ENCODE measurements at places on chromosomes 6 and 20.

DNA sequence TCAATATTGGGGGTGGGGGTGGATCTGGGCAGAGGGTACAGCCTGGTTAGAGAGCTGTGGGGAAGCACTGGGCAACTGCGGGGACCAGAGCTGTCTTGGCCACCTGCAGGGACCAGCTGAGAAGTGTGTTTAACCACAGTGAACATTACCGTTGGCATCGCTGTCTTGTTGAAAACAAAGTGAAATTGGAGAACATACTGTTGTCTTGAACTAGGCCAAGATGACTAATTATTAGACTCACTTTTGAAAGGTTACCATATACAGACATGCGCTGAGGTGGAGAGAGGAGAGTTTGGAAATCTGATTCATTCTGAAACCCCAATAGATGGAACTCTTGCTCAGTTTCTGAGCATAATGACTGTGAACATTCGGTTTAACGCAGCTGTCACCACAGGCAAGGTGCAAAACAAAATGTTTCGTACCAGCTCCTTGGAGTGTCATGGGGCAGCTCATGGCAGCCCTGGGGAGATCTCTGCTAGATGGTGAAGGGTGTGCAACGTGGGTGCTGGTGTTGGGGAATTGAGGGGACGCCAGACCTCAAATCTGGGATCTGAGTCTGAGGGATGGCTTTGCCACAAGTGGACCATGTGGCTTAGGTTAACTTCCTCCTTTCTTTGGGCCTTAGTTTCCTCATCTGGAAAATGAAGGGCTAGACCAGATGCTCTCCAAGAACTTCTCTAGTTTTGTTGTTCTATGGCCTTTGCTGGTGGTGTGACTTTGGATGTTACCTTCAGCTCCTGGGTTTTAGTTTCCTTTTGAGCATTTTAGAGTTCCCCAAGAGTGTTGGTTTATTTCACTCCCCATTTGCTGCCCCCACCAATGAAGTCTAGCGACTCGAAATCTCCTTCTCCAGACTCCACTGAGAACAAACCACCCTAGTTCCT lies 24.6 kb upstream of the GTSF1L start:
- DNase-seq, result no peak

GRCh38 chr6:13372688-13373487 lies 44.6 kb upstream of the TBC1D7 start:
- no peak overlapping the region for H3K4me3 ChIP-seq
- DNase-seq, result no peak
- peaks cover 14% of the 10 kb centered on the region for H3K4me1 ChIP-seq
- H3K27me3 ChIP-seq, result no peaks in the 10 kb centered on the region
- H3K36me3 ChIP-seq, result no peaks in the 10 kb centered on the region

DNA sequence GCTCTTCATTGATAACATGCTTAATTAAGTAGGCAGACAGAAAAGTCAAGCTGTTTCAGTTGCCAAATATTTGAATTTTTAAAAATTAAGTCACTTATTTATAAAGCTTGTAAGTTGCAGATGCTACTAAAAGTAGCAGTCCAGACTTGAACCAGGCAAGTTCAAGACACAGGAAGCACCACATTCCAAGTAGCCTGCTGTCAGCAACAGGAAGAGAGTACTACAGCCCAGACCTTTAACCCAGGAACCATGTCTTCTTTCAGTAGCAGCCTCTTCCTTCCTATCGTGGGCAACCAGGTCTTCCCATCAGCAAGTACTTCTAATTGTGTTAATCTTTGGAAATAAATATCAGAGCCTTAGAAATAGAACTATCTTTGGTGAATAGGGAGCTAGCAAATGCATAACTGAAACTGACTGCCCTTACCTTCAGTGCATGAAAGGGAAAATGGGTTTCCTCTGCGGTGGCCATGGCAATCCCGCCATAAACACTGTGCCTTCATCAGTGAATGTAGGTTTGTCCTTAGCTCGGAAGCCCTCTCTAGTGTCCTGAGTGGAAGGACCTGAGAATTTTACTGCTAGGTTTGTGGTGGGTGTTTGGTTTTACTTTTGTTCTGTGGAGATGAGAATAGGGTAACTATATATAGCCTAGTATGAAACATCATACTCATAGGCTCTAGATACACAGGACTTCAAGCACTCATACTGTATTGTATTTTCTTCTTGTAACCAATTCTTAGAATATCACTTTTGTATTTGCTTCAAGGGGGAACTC lies 95.6 kb downstream of the SYCP2 start:
- no peak overlapping the region for H3K27ac ChIP-seq
- no peak for DNase-seq
- H3K27me3 ChIP-seq, result no peaks in the 10 kb centered on the region

DNA sequence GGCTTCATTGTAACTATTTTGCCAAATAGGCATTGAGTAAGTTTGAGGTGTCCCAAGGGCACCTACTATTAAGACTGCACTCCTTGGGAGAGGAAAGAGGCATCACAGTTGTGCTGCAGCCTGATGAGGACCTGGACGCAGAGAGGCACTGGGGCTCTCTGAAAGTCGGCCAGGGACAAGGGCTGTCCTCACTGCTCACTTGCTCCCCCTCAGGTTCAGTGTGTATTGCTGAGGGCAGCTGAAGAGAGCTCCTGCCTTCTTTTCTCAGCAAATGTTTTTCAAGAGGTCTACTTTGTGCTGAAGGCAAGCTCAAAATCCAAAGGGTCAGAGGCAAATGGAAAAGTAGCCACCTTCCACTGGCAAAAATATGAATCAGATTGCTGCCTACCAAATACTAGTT lies 331.8 kb downstream of the RIMS1 start:
- H3K36me3 ChIP-seq, result no peaks in the 10 kb centered on the region
- peaks cover 14% of the 10 kb centered on the region for H3K4me1 ChIP-seq
- no peak overlapping the region for H3K27ac ChIP-seq
- DNase-seq, result no peak

DNA sequence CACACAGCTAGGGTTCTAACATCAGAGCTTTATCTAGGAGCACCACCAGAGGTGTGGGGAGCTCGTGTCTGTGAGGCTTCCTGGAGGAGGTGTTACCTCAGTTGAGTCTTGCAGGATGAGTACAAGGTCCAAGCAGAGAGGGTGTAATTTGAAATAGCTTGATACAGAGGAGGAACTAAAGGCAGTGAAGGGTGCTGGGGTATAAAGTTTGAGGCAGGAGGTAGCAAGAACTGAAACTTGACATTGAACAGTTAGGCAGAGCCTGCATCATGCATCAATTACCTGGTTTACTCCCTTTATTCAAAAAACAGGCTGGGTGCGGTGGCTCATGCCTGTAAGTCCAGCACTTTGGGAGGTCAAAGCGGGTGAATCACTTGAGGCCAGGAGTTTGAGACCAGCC lies 241.2 kb downstream of the UST start:
- DNase-seq, result no peak
- no peaks in the 10 kb centered on the region for H3K4me1 ChIP-seq
- no peak overlapping the region for H3K4me3 ChIP-seq
- no peaks in the 10 kb centered on the region for H3K27me3 ChIP-seq

Data from esophagus squamous epithelium (tissue), 5 donors.